ENCODE measurements at places on chromosomes 7 and 10.

GRCh38 chr10:60189861-60190475 is 199.7 kb downstream of the ANK3 start:
- no peak for DNase-seq

GRCh38 chr7:18128846-18129245 is 101.2 kb upstream of the PRPS1L1 start:
- DNase-seq = no peak

- DNase-seq = no peak
These were observed 141.3 kb upstream of the AGK start for GRCh38 chr7:141409801-141410329.

DNA sequence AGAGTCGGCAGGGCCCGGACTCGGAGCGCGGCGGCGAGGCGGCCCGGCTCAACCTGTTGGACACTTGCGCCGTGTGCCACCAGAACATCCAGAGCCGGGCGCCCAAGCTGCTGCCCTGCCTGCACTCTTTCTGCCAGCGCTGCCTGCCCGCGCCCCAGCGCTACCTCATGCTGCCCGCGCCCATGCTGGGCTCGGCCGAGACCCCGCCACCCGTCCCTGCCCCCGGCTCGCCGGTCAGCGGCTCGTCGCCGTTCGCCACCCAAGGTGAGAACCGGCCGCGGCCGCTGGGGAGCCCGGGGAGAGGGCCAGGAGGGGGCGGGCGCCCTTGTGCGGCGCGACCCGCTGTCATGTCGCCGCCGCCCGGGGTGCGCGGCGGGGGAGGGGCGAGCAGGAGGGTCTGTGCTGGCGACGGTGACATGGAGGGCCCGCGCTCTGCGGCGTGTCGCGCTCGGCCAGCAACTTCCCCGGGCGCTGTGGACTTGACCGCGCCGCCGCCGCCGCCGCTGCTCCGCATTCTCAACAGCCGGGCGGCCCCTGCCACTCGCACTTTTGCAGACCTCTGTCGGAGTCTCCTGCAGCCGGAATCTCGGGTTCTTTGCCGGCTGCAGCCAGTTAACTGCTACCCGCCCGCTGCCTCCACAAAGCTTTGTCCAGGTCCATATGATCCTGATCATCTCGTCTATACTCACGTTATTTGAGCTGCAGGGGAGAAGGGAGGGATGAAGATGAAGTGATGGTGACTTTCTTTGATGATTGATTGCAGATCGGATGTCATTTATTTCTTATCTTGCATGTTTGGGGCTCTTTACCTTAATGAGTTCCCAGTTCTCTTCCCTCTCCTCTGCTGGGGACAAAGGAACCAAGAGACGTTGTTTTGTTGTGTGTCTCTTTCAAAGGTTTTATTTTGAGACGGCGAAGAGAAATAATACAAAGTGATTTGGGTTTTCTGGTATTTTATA is 869 bp downstream of the TRIM24 start:
- peak; percentile 68 for DNase-seq

DNA sequence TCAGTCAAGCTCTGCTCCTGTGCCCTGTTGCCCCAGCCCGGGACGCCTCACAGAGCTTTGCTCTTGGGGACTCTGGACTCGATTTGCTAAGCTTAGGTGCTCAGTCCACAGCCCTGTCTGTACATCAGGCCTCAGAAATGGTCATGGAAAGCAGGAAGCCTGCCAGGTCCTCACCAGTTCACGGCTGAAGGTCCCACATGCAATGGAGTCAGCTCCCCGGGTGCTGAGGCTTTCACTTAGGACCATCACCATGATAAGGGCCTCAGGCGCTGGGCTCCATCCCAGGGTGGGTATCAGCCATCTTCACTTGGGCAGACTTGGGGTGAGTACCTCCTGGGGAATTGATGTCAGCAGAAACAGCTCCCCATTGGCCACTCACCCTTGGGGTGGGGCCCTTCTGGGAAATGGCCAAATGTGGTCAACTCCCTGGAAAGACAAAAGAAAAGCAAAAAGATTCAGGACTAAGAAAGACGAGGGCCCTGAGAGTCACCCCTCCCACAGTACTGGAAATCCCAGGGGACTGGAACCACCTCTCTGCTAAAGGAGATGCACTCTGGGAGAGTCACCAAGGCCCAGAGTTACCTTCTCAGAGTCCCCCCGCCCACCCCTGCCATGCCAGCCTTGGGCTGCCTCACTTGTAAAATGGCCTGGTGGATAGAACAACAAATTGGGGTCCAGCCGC is 37.6 kb downstream of the FAM53B start:
- no peak for DNase-seq

- DNase-seq = no peak
These were observed 279.4 kb upstream of the CACNA2D1 start for GRCh38 chr7:82722946-82723345.

DNA sequence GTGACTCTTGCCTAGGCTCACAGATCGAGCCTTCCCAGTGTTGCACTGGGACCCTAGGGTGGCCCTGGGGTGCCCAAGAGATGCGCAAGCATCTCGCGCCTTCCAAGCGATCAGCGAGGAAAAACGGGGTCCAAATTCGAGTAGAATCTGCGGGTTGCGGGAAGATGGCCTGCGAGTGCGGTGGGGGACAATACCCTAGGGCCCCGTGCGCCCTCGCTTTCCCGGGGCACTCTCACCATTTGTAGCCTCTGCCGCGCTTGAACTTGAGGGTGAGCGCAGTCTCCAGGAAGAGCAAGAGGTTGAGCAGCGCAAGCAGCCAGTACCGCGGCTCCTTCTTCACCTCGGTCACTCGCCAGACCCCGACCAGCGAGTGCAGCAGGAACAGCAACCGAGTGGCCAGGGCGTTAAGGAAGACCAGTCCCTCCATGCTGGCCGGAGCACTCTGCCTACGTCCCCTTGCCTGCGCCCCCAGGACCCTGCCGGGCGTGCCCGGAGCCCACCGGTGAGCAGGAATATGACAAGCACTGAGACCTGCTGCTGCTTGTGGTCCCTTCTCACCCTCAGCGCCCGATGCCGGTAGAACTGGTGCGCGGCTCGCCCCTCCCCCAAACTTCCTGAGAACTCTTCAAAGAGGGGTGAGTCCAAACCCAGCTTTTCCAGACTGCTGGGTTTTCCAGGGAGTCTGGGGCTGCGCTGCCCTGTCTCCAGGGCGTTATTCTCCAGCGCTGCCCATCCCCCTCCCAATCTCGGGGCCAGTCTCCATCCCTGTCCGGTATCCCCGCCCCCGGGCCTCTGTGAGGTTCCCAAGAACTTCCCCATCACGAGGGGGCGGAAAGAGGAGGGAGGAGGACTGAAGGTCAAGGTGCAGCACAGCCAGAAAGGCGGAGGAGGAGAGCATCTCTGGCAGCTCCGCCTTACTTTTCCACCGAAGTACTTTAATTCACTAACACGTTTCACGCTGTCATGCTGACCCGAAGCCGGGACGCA is at the start of gene TMEM26:
Gene TMEM26 (minus strand): TSS at position 727 of the 987 bp plus-strand sequence. CDS start 300 bp downstream, at position 427.
- no peak for DNase-seq

DNA sequence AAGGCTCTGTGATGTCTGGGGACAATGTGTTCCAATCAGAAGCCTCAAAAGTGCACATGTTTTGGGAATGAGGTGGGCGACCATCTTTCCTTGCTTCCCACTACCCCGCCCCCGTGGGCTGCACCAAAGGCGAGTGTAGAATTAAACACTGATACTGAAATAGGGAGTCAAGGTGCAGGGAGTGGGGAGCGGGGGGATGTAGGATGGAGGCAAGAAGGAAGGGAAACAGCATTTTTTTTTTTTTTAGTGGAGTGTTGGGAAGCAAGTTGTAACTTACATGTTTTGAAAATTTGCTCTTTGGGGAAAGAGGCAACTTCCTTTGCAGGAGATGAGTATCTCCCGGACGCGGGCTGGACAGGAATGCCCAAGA is 484 bp upstream of the DLX5 start:
- DNase-seq = no peak

DNA sequence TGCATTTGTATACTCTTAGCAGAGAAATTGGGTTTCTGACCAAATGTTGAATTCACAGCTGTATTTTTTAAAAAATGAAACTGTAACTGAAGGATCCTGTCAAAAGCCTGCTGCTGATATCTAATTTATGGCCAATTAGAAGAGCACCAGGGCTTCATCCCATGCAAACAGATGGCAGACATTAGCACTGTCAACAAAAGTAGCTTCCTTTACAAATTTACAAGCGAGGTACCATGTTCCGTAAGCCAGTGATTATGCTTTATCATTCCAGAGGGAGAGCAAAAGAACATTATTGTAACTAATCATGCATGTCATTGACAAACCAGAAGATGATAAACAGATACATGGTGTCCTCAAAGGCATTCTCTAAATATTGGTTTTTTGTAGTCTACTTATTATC is 177.2 kb upstream of the DKK1 start:
- DNase-seq = no peak

GRCh38 chr10:28179006-28179742 is 123.7 kb downstream of the MPP7 start:
- no peak for DNase-seq

DNA sequence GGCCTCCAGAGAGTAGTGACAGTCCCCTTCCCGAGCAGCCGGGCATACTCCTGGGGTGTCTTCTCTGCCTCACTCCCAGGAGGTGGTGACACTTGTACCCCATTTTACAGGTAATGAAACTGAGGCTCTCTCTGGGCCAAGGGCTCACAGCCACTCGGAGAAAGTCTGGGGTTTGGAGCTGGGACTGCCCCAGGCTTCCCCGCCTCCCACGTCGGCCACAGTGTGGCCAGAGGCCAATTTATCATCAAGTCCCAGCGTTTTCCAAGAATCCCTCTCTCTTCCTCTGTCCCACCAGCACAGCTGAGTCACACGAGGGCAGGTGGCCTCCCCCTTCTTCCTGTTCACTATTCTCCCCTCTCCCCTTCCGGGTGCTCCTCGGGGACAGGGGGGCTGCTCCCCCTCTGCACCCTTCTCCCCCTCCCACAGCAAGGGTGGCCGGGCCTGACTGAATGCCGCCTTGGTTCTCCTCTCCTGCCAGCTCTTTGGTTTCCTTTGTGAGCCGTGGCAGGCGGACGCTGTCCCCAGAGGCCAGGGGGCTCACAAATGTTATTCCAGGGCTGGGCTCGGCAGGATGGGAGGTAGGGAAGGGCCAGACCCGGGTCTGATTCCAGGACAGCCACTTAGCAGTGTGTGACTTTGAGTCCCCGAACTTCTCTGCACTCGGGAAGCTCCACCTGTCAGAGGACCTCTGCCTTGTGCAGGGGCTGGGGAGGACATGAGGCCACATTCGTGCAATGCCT is 17.7 kb downstream of the CLIP2 start:
- DNase-seq = no peak

DNA sequence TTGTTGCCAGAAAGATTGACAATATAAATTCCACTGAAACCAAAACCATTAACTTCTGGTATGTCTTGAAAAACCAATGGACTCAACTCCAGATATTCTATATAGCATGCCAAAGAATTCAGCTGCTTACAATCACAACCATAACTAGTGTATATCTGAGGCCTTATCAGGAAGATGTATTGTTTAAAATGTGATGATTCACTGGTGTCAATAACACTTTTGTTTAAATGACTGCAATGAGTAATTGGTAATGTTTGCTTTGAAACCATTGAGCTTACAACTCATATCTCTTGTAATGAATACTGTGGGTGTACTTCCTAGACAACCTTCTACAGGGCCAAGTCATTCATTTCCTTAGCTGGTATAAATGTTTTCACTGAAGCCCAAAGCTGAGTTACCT is 727.9 kb upstream of the KCND2 start:
- no peak for DNase-seq

GRCh38 chr10:27319752-27320431 is 79.3 kb upstream of the ACBD5 start:
- DNase-seq = peak; percentile 4

DNA sequence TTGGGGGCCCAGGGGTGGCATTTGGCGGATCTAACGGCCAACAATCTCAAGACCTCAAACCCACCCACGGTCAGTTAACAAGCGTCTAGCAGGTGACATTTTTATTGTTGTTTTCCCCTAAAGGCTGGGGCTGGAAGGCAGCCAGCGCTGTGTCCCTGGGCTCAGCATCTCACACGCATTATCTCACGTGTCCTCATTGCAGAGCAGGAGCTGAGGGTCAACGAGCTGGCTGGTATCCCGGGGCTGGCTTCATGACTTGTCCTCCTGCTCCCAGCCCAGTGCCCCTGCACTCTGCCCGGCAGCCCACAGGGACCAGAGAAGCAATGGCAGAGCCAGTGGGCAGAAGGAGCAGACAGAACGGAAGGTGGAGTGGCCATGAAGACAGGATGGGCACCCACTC is 54.4 kb upstream of the TMEM273 start:
- no peak for DNase-seq

DNA sequence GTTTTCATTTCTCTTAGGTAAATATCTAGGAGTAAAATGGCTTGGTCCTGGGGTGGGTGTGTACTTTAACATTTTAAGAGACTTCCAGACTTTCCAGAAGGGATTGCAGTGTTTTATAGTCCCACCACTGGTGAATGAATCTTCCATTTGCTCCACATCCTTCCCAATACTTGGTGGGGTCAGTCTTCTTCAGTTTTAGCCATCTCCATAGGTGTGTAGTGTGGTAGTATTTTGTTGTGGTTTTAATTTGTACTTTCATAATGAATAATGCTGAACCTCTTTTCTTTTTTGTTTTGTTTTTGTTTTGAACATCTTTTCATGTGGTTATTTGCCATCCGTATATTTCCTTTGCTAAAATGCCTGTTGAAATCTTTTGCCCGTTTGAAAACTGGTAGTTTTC is 86.4 kb downstream of the ANKRD61 start:
- no peak for DNase-seq

DNA sequence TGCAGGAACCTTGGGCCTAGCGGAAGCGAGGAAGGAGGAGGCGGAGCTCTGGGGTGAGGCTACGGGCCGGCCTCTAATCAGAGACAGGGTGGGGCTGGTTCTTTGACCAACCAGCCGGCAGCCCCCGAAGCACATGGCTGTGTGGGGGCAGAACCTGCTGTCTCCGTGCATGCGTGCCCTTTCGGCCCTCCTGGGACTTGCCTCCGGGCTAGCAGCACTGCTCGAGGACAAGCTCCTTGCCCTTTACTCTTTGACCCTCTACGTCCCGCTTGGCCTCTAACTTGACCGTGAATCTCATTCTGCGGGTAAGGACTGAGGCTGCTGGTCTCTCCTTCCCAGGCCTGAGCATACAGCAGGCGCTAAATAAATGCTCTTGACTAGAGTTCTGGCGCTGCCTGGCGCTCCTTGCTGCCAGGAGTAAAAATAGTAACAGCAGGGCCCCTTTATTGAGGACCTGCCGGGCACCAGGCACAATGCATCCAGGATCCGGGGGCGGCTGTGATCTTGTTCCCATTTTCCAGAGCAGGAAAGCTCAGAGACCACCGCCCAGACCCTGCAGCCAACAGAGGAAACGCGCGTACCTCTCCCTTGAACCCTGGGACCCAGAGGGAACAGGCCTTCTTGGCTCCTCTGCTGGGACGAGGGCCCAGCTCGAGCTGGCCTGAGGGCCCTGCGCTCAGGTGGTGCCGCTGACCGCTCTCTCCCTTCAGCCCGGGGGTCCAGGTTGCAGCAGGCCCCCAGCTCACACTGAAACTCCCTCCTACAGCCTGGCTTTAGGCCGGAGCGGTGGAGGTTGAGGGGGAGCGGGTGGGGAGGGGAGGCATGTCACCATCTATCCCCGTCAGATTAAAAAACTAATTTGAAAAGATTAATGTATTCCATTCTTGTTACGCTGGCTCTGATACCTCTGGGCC is 2.7 kb upstream of the COMTD1 start:
- no peak for DNase-seq

GRCh38 chr7:40202851-40203250 is 68.0 kb downstream of the SUGCT start:
- no peak for DNase-seq
